ENCODE measurements at places on chromosomes 7 and 10.

DNA sequence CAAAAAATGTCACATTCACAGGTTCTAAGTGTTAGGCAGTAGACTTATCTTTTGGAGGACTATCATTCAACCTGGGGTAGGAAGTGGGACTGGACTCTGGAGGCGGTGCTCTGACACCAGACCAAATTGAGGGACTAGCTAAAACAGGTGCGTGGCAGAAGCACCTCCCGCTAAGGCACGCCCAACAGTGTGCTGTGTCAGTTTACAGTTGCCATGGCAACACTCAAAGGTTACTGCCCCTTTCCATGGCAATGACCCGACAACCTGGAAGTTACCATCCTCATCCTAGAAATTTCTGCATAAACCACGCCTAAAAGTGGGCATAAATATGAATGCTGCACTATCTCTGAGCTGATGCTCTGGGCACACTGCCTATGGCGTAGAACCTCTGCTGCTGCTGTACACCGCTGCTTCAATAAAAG, 14.0 kb upstream of the BLNK start:
- no peak for DNase-seq

DNA sequence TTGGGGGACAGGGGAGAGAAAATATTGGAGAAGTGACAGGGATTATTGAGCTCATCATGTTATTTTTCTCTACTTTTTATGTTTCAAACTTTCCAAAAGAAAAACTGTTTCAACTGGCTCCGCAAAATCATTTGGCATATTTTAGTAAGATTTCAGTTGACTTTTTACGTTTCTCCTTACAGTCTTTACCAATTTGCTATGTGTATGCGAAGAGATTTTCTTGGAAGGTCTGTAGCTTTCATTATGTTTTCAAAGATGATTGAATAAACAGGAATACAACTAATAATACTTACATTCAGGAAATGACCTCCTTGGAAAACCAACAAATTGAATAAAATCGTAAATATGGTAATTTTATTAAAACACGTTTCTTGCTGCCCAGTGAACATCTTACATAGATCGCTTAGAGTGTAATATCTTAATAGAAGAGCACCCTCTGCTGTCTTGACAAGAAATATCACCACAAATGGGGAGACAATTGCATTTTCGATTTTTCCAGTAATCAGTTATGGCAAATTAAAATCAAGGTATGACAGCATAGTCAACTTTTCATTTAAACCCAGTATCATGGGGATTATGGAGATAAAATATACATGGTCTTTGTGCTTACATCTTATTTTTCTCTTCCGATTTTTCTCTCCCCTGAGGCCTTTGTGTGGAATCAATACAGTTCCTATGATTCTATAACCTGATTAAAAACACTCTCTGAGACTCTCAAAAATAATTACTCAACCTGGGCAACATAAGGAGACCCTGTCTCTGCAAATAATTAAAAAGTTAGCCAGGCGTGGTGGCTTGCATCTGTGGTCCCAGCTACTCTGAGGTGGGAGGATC, 43.1 kb downstream of the MBL2 start:
- DNase-seq, result no peak

- DNase-seq, result no peak
Observed at GRCh38 chr10:12235796-12236195, 39.8 kb downstream of the CDC123 start.

DNA sequence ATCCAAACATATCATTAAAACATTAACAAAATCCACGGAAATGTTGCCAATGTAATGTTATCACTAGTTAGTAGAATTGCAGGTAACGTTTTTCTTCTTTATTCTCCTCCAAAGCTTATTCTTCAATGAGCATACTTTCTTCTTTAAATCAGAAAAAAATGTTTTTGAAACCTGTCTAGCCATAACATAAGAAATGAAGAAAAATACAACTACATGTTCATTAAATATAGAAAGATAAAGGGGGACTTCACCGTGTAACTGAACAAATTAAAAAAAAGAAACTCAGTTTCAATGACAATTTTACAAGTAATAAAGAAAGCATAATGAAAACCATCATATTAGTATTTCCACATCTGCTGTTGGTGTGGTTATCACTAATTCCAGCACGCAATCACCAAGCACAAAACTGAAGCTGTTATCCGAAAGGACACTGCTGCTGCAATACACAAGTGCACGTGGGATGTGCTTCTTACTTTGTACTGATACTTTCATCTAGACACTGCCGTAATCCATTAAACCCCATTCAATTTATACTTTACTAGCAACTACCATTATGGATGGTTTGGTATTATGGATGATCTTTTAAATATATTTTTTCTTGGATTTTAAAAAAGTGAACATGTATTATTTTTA, 9.6 kb downstream of the ESYT2 start:
- no peak for DNase-seq

DNA sequence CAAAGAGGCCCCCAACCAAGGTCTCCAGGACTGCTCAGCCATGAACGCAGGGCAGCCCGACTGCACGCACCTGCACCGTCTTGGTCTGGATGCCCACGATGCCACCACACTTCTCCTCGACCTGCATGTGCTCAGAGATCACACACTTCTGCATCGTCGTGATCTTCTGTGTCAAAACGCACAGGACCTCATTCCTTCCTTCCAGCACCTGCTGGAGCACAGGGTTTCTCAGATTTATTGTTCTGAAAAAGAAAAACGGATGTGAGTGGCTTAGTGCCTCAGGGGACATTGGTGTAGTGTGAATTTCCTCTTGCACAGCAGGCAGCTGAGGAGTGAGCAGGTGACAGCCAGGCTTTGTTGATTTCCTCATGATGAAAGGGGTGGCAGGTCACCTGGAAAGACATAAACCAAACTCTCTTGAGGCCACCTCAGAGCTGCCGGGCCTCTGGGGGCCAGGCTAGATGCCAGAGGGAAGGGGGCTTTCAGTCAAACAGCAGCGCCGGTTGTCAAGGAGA, 38.2 kb downstream of the GSDME start:
- no peak for DNase-seq

- DNase-seq, result no peak
Observed at GRCh38 chr7:131999193-131999592, 442.8 kb upstream of the PODXL start.

- no peak for DNase-seq
Observed at GRCh38 chr10:31299119-31299518, 19.9 kb upstream of the ZEB1 start.

GRCh38 chr10:133464582-133465031, 10.9 kb downstream of the SCART1 start:
- no peak for DNase-seq

- DNase-seq, result no peak
Observed at GRCh38 chr10:36265741-36266140, 623.6 kb upstream of the FZD8 start.

GRCh38 chr7:54838175-54838910, 79.3 kb upstream of the SEC61G start:
- no peak for DNase-seq

DNA sequence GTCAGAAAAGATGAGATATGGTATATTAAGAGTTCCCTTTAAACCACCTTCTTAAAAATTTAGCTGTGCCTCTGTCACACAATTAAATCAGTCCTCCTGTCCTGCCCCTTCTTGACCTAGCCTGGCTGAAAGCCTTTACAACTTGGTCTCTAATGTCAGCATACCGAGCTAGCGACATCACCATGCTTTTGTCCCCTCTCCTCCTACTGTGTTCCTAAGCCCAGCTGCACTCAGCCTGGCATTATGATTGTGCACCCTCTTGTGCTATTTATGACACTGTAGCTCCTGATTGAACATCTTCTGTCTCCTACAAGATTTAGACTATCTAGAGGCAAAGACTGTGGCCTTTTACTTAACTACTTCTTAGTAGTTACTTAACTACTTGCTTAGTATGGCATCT, 29.2 kb downstream of the TDRD1 start:
- DNase-seq, result no peak

DNA sequence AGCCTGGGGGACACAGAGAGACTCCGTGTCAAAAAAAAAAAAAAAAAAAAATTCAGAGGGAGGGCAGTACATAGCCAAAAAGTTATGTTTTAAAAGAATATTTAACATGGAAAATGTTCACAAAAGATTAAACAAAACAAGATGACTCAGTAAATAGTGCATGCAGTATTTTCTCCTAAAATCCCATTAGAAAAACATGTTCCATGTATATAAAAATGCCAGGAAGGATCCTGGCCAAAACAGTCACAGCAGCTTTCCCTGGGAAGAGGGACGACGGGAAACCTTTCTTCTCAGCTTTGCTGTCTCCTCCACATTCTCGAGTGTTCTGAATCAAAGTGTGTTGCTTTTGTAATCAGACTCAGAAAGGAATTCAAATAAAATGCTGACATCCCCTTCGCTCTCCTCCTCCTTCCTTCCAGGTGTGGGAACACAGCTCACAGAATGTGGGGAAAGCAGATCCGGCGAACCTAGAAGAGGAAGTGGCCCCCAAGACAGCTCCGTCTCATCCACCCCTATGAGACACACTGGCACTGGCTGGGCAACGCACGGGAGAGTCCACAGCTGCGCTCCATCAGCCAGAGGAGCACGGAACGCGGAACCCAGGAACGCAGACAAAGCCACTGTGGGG, 139.4 kb downstream of the MAD1L1 start:
- DNase-seq, result no peak

- DNase-seq, result peak; percentile 73
Observed at GRCh38 chr10:79381804-79382221, 34.5 kb downstream of the PPIF start.

- DNase-seq, result no peak
Observed at GRCh38 chr10:95295031-95295755, 4.4 kb upstream of the PDLIM1 start.

DNA sequence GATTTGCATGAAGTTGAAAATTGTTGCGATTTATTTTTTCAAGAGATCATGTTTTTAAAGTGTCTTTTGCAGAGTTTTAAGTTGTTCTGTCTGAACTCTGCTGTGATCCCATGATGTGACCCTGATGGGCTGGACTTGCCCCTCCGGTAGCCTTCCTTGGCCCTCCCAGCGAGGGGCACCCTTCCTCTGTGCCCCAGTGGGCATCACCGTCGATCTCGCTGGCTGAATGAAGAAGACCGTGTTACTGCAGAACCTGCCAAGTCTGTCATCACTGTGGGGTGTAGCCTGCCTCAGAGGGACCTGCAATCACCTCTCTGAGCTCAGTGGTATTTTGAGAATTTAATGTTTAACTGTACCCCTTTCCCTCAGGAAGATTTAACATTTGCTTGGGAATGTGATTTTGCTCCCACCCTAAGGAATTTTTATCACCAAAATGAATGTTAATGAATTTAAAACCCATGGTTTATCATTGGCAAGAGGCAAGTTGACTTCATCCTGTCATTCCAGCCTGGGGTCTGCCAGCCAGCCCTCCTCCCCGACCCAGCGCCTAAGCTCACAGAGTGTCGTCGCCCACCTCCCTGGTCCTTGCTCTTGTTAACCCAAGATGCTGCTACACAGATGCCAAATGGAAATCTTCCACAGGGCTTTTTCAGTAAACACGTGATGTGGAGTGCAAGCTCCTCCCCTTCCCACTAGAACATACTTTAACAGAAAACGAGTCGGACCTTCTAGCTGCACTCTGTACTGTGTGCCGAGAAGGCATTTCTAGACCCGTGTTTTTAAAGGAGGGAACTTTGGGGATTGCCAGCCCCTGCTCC, 115.4 kb downstream of the NT5C2 start:
- DNase-seq, result no peak

GRCh38 chr10:104339469-104340110, 1.3 kb upstream of the ITPRIP start:
- no peak for DNase-seq

GRCh38 chr10:86219271-86219670, 147.3 kb downstream of the GRID1 start:
- DNase-seq, result no peak

- no peak for DNase-seq
Observed at GRCh38 chr10:112951359-112952281, 1.6 kb downstream of the TCF7L2 start.

DNA sequence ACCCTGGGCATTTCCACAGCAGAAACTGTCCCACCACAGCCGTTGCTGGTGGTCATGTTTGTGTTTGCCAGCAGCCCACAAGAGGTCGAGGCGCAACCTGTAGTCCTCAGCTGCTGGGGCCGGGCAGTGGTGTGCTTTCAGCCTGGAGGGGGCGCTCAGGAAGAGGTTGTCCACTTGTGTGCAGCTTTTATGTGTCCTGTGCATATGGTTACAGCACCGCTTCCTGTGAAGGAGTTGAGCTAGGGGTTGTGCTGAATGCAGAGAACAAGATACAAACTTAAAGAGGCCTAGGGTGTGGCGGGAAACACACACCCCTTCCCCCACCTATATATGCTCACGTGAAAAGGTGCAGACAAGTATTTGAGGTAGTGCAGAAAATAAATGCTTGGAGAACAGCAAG, 29.5 kb upstream of the PFKFB3 start:
- no peak for DNase-seq

GRCh38 chr10:3805201-3805790, 20.3 kb upstream of the KLF6 start:
- no peak for DNase-seq

GRCh38 chr10:133365461-133366129, 7.6 kb downstream of the ECHS1 start:
- DNase-seq, result no peak

DNA sequence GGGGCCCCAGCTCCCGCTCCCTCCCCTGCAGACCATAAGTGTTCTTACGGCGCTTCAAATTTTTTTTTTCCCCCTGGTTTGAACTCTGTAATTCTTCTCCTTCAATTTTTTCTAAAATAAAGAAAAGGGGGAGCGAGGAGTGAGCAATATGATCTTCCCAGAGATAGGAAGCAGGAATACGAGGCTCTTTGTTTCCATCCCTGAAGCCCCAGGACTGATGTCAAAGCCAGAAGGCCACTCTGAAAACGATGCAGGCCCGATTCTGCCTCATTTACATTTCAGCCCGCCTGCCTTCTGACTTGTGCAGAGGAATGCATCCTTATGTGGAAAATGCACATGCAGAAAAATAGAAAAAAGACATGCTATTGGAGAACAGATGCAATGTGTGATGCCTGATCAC, 401.5 kb upstream of the MKI67 start:
- no peak for DNase-seq

GRCh38 chr7:115359955-115360354, 438.1 kb downstream of the MDFIC start:
- no peak for DNase-seq

DNA sequence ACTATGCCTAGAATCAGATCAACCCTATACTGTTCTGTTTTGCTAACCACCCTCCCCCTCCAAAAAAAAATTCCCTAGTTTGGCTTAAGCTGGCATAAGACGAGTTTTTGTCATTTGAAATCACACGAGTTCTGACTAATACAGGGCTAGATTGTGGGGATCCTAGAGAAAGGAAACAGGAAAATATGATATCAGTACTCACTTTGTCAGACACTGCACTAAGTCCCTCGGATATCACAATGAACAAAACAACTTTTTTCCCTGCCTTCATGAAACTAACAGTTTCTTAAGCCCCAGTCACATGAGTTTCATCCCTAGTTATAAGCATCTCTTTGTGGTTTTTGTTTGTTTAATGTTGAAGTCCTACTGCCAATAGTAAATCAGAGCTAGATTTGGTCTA, 118.5 kb downstream of the ITGB8 start:
- DNase-seq, result no peak

- DNase-seq, result peak; percentile 34
Observed at GRCh38 chr7:30556840-30557239, 37.8 kb upstream of the GARS1 start.

GRCh38 chr10:121675344-121675743, 77.1 kb upstream of the FGFR2 start:
- DNase-seq, result no peak

Measured in anterior cingulate cortex (tissue), 58 donors.